Nasal cavity respiratory epithelium epithelial cell of viscerocranial mucosa (primary cell): ENCODE measurements at places on chromosomes 6 and 20. TPM values are rescaled to one million over a fixed set of nuclear protein-coding genes. Genes with fewer than 3 reads are reported as not detected.

Gene SIRT5
- total RNA-seq = 13.7 and 17.5 TPM in 2 replicates

Gene DEFB116
- total RNA-seq = not detected in 2 replicates

Gene SS18L1
- total RNA-seq = 11.3 and 21.9 TPM in 2 replicates

Gene OPRL1
- 0.34 and 0.71 TPM in 2 replicates for total RNA-seq

Gene PTK6
- total RNA-seq = 35.2 and 51.9 TPM in 2 replicates

Gene B3GALT4
- 2.7 and 4.1 TPM in 2 replicates for total RNA-seq

Gene ADGRB3
- not detected in 2 replicates for total RNA-seq

Gene EYA2
- 3.4 and 12.3 TPM in 2 replicates for total RNA-seq

Gene LTA
- not detected in 2 replicates for total RNA-seq

Gene ZNF334
- 2.7 and 7.9 TPM in 2 replicates for total RNA-seq

Gene LY86
- not detected in 2 replicates for total RNA-seq

Gene EEF1A2
- total RNA-seq = 1.0 and 1.4 TPM in 2 replicates

Gene SLPI
- 458 and 1,147 TPM in 2 replicates for total RNA-seq

Gene C6orf141
- total RNA-seq = 22.3 and 22.6 TPM in 2 replicates

Gene RCAN2
- total RNA-seq = under 0.01 TPM in 1 of 2 replicates, not detected in the other

Gene EFCAB8
- total RNA-seq = 0.36 and 0.68 TPM in 2 replicates

Gene SLC4A11
- total RNA-seq = 4.1 and 5.1 TPM in 2 replicates

Gene WTAP
- total RNA-seq = 124 and 138 TPM in 2 replicates

Gene ZBTB2
- 10.3 and 17.1 TPM in 2 replicates for total RNA-seq

Gene PLA2G7
- under 0.01 and 0.28 TPM in 2 replicates for total RNA-seq

Gene C6orf47
- total RNA-seq = 24.7 and 37.6 TPM in 2 replicates

Gene BPIFB1
- 3.3 TPM in 1 of 2 replicates, not detected in the other for total RNA-seq

Gene TINAG
- not detected in 2 replicates for total RNA-seq

Gene OR2H2
- not detected in 2 replicates for total RNA-seq

Gene PGC
- not detected in 2 replicates for total RNA-seq

Gene TGM2
- 0.68 and 24.8 TPM in 2 replicates for total RNA-seq

Gene FAM135A
- total RNA-seq = 75.8 and 88.9 TPM in 2 replicates

Gene CYP21A2
- total RNA-seq = 0.28 TPM in 1 of 2 replicates, not detected in the other

Gene CST2
- 0.14 TPM in 1 of 2 replicates, not detected in the other for total RNA-seq

Gene SCUBE3
- not detected in 2 replicates for total RNA-seq

Gene SLC22A7
- not detected in 2 replicates for total RNA-seq

Gene PSORS1C1
- total RNA-seq = 1.7 and 6.0 TPM in 2 replicates

Gene TTK
- total RNA-seq = 0.14 and 0.34 TPM in 2 replicates

Gene EYS
- total RNA-seq = 0.43 TPM in 1 of 2 replicates, not detected in the other

Gene SMIM28
- total RNA-seq = not detected in 2 replicates

Gene SIRPD
- total RNA-seq = not detected in 2 replicates

Gene COL11A2
- under 0.01 and 0.36 TPM in 2 replicates for total RNA-seq

Gene CSE1L
- total RNA-seq = 89.5 and 95.8 TPM in 2 replicates

Gene AKAP12
- total RNA-seq = 2.1 and 13.6 TPM in 2 replicates

Gene RIN2
- total RNA-seq = 27.7 and 96.9 TPM in 2 replicates

Gene BCLAF1
- total RNA-seq = 50.9 and 105 TPM in 2 replicates

Gene BCAS4
- total RNA-seq = 6.5 and 13.2 TPM in 2 replicates

Gene PTCHD4
- total RNA-seq = 1.7 and 3.6 TPM in 2 replicates

Gene SSTR4
- not detected in 2 replicates for total RNA-seq

Gene FLRT3
- 34.2 and 44.2 TPM in 2 replicates for total RNA-seq

Gene SMOC2
- 0.14 TPM in 1 of 2 replicates, not detected in the other for total RNA-seq

Gene COL9A3
- 0.14 and 1.7 TPM in 2 replicates for total RNA-seq

Gene SLC17A9
- 0.28 TPM in 1 of 2 replicates, not detected in the other for total RNA-seq

Gene FAM217A
- total RNA-seq = not detected in 2 replicates

Gene FILIP1
- total RNA-seq = under 0.01 and 0.14 TPM in 2 replicates
